Suprapubic skin (tissue), 4 donors: ENCODE measurements at places on chromosomes 5 and 9. TPM values are rescaled to one million over a fixed set of nuclear protein-coding genes. Genes with fewer than 3 reads are reported as not detected.

Gene MEGF10
- 2.9 TPM for total RNA-seq

Gene PRSS3
- 14.1 TPM for total RNA-seq

- DNase-seq: no peak
- no peak overlapping the region for H3K27ac ChIP-seq
- H3K4me3 ChIP-seq: no peak overlapping the region
- H3K27me3 ChIP-seq: no peaks in the 10 kb centered on the region
Measured at GRCh38 chr5:140351609-140352334, 5.4 kb upstream of the HBEGF start.

DNA sequence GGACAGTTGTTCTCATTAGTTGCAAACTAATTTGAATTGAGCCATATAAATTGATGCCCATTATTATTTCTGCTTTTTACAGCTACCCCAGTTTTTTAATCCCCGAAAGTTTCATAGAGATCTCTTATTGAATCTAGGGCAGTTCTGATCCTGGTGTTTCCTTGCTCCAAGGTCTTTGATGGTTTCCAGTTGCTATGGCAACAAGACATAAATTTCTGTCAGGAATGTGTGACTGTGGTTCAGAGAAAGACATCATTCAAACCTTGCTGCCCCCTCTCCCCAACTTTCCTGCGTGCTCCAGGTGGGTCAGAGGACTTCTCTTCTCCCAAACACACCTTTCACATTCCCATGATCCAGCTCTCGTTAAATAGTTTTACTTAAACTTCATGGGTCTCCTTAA, 63.4 kb downstream of the TAF11L14 start:
- no peak overlapping the region for H3K4me3 ChIP-seq
- no peak for DNase-seq
- no peak overlapping the region for H3K27ac ChIP-seq
- no peaks in the 10 kb centered on the region for H3K4me1 ChIP-seq

DNA sequence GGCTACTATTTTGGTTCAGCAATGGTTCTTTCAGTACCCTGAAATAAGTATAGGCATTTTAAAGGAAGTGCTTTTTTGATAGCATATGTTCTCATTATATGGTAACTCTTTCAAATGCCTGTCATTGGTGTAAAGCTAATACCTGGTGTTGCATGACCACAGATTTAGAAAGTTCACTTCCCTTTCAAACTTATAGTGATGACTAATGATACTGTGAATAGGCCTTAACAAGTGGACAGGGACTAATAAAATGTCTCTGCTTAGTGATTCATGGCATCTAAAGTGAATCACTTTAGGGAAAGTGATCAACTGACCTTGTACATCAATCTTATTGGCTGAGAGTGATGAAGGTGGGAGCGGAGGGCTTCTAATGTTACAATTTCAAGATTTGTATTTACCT, 21.6 kb downstream of the MRPL22 start:
- peaks cover 64% of the 10 kb centered on the region for H3K36me3 ChIP-seq
- H3K4me3 ChIP-seq: no peak overlapping the region
- H3K27ac ChIP-seq: no peak overlapping the region
- H3K4me1 ChIP-seq: no peaks in the 10 kb centered on the region
- no peaks in the 10 kb centered on the region for H3K27me3 ChIP-seq

DNA sequence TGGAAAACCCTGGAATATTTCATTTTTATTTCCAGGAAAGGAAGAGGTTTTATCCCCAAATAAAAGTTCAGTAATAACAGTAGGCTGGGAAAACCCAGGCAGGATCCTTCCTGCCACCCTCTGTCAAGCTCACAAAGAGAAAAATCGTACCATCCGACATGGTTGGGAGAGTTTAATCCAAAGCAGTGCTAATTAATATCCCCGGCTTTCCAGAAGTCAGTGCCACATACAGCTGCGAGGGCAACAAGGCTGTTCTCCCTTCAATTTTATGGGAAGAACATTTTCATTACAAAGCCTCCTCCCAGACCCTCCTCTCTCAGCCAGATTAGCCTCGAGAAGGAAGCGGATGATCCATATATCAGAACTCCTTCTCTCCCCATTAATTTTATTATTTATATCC, 95.5 kb downstream of the PAX5 start:
- no peak overlapping the region for H3K27ac ChIP-seq
- DNase-seq: no peak
- no peaks in the 10 kb centered on the region for H3K4me1 ChIP-seq
- no peaks in the 10 kb centered on the region for H3K36me3 ChIP-seq

DNA sequence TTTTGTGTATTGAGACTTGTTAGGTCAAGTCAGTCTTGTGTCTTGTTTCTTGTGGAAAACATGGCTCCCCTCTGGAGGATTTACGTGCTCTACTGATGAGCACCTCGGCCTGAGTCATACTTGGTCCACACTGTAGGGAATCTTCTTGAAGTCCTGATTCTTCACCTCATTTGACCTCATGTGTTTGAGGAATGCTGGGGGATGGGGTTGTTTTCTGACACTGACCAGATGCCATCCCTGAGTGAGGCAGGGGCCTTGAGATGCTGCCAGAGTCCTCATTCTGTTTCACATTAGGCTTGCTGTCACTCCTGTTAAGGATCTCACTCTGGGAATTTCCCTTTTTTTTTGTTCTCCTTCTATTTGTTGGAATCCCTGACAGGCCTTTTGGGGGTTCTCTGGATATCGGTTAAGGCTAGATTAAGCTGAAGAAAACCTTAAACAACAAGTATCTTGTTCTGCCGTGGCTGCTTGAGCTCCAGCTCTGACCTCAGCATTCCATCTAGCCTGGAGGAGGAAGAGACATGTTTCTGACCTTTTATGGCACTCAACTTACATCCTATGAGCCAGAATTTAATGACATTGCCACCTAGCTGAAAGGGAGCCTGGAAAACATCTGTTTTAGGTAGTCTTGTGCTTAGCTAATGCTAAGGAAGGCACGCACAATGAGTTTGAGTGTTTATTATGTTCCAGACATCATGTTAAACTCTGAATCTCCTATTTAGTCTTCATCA, 20.6 kb downstream of the TCOF1 start:
- DNase-seq: no peak
- H3K4me3 ChIP-seq: no peak overlapping the region
- no peak overlapping the region for H3K27ac ChIP-seq
- H3K4me1 ChIP-seq: no peaks in the 10 kb centered on the region
- no peaks in the 10 kb centered on the region for H3K27me3 ChIP-seq

DNA sequence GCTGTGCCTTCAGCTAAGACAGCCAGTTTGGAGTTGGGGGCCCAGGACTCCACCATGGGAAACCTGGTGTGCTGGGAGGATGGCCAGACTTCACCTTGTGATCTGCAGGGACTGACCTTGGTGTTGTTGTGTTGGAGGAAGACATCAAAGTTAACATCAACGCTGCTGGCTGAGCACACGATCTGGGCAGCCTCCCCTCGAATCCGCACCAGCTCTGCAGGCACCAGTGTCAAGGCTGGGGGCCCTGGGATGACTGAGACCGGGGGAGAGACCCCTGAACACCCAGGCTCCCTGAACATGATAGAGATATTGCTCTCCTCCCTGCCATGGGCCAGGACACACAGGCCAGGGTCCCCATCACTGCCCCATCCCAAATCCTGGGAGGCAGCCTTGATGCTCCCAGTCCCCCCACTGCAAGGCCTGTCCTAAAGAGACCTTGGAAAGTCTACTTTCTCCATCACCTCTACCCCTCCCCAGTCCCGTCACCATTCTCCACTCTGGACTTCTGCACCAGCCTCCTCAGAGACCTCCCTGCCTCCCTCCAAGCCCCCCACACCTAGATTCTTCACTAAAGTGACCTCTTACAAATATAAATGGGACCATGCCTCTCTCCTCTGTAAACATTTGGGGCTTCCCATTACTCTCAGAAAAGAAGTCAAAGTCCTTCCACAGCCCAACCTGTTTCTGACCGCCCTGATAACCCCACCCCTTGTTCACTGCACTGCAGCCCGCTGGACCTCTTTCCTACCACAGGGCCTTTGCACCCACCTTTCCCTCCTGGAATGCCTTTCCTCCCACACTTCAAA, 8.2 kb downstream of the CSF1R start:
- no peaks in the 10 kb centered on the region for H3K36me3 ChIP-seq
- H3K4me1 ChIP-seq: no peaks in the 10 kb centered on the region
- H3K27ac ChIP-seq: no peak overlapping the region
- peak; percentile 32 for DNase-seq

GRCh38 chr9:102700936-102701335, 294.2 kb upstream of the CYLC2 start:
- no peak overlapping the region for H3K4me3 ChIP-seq
- H3K36me3 ChIP-seq: no peaks in the 10 kb centered on the region
- H3K4me1 ChIP-seq: no peaks in the 10 kb centered on the region
- H3K27ac ChIP-seq: no peak overlapping the region

- H3K27ac ChIP-seq: no peak overlapping the region
- H3K36me3 ChIP-seq: no peaks in the 10 kb centered on the region
- H3K4me3 ChIP-seq: no peak overlapping the region
- H3K4me1 ChIP-seq: no peaks in the 10 kb centered on the region
- no peak for DNase-seq
Measured at GRCh38 chr9:107690021-107690420, 200.5 kb upstream of the KLF4 start.

DNA sequence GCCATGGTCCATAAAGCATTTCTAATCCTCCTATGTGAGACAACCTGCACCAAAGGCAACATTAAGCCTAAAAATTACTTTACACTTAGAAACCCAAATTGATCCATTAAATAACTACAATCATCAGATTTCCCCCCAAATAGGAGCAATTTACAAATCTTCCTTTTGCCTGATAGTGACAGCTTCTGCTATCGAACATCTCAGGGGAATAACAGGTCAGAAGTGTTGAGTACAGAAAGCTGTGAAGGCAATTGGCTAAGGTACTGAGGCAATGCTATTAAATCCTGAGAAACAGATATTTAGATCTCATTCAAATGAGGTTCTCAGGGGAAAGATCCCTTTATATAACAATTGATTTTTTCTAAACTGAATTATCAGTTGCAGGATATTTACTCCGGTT, 141.1 kb downstream of the PIK3R1 start:
- H3K4me1 ChIP-seq: no peaks in the 10 kb centered on the region
- H3K36me3 ChIP-seq: no peaks in the 10 kb centered on the region
- no peak overlapping the region for H3K27ac ChIP-seq
- H3K27me3 ChIP-seq: no peaks in the 10 kb centered on the region
- DNase-seq: no peak

DNA sequence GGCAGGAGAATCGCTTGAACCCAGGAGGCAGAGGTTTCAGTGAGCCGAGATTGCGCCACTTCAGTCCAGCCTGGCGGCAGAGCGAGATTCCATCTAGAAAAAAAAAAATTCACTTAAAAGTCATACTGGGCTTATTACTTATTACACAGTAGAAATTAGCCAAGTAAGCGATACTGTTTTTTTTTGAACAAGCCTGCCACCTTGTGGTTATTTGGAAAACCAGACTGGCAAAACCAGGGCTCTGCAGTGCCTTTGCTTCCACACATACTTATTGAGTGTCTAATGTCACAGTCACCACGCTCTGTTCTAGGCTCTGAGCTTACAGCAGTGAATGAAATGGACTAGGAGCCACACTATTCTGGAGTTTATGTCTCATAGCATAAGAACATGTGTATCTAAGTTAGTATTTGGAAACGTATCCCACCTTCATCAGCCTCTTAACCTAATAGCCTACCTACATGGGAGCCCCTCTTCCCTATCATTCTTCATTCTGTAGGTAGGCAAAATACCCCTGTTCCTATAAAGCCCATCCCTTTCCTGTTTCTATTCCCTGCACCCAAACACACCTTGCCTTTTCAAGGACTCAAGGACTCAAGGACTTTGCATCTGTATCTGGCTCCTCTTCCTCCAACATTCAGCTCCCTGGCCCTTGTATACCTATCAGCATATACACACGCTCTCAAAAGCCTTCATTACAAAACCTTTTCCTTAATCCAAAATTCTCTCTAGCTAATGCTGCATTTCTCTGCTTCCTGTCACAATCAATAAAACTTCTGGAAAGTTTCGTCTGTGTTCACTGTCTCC, 13.9 kb upstream of the BASP1 start:
- H3K4me1 ChIP-seq: no peaks in the 10 kb centered on the region
- H3K27me3 ChIP-seq: peaks cover 8% of the 10 kb centered on the region
- H3K36me3 ChIP-seq: no peaks in the 10 kb centered on the region
- DNase-seq: no peak
- H3K27ac ChIP-seq: no peak overlapping the region

DNA sequence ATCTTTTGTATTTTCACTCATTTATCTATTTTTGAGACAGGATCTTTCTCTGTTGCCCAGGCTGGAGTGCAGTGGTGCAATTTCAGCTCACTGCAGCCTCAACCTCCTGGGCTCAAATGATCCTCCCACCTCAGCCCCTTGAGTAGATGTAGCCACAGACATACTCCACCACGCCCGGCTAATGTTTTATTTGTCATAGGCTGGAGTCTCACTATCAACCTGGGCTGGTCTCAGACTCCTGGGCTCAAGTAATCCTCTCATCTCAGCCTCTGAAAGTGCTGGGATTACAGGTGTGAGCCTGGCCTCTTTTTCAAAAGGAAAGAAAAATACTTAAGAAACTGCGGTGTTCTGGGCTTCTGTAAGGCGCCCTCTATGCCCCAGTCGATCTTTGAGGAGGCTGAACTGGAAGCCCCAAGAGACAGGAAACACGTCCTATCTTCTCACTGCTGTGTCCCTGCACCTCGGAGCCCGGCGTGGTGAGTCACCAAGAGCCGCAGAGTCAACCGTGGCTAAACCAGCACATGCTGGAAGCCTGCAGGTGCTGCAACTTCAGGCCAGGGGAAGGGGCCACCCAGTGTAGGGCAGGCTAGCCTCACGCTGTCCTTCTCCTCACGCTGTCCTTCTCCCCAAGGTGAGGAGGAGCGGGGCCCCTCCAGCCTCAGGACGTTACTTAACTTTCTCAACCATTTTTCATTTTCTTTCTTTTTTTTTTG, 15.2 kb upstream of the LHX3 start:
- no peak overlapping the region for H3K4me3 ChIP-seq
- peaks cover 21% of the 10 kb centered on the region for H3K4me1 ChIP-seq
- no peak for DNase-seq
- H3K27ac ChIP-seq: no peak overlapping the region
- H3K36me3 ChIP-seq: peaks cover 62% of the 10 kb centered on the region

GRCh38 chr5:7762267-7762666, 88.7 kb downstream of the CFAP90 start:
- H3K4me3 ChIP-seq: no peak overlapping the region
- H3K4me1 ChIP-seq: peaks cover 6% of the 10 kb centered on the region
- H3K36me3 ChIP-seq: no peaks in the 10 kb centered on the region
- no peaks in the 10 kb centered on the region for H3K27me3 ChIP-seq
- H3K27ac ChIP-seq: no peak overlapping the region

- no peak overlapping the region for H3K27ac ChIP-seq
- no peaks in the 10 kb centered on the region for H3K27me3 ChIP-seq
- H3K4me3 ChIP-seq: no peak overlapping the region
- H3K4me1 ChIP-seq: no peaks in the 10 kb centered on the region
Measured at GRCh38 chr9:123481209-123481865, 125.3 kb downstream of the CRB2 start.

- H3K27me3 ChIP-seq: no peaks in the 10 kb centered on the region
- peaks cover 11% of the 10 kb centered on the region for H3K36me3 ChIP-seq
Measured at GRCh38 chr9:121674952-121675351, 23.5 kb downstream of the DAB2IP start.

DNA sequence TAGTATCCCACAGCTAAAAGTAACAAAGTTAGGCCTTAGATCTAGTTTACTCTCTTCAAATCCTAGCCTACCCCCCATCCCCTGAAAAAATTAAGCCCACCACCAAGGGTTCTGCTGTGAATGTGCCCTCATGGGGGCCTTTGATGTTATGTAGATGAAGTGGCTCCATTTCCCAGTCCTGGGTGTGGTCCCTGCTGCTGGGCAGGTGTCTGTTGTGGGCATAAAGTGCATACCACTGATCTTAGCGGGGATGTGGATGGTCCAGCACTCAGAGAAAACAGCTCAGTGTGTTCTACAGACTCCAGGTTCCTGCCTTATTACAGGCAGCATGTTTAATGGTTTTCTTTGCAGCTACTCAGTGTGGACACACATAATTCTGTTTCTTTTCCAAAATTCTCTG, 1.9 kb downstream of the PCBD2 start:
- H3K4me3 ChIP-seq: no peak overlapping the region
- H3K27ac ChIP-seq: no peak overlapping the region
- H3K4me1 ChIP-seq: peaks cover 10% of the 10 kb centered on the region
- H3K36me3 ChIP-seq: peaks cover 22% of the 10 kb centered on the region
- no peaks in the 10 kb centered on the region for H3K27me3 ChIP-seq
